Thoracic aorta (tissue), 2 donors: ENCODE measurements at places on chromosomes 7 and 10.

DNA sequence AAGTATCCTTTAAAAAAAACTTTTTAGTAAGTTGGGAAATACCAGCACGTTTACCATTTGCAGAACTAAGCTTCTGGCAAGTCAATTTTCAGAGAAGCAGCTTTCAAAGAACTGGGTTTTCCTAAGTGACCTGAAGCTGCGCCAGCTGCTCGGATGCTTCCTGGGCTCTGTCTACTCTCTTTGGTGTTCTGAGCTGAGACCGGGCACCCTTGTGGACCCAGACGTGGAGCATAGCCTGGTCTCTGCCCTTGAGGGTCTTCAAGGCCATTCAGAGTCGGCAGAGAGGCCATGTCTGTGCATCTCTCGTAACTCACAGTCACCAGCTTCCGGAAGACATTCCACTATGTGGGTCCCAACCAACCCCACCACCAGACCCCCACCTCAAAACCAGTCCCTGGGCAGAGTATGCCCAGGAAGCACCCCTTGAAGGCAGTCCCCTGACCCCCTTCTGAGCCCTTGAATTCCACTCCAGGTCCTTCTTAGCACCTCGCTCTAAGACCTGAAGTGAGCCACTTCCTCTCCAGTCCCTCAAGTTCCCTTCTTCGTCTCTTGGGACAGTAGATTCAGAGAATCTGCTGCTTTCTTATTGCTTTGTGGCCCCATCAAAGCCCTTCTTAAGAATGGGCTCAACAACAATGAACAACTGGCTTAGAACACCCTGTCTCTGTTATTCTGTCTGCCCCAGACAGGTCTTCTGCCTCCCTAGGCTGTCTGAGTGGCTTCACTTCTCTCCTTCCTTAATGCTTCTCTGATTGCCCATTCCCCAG, 8.5 kb downstream of the CALML5 start:
- no peak for DNase-seq

DNA sequence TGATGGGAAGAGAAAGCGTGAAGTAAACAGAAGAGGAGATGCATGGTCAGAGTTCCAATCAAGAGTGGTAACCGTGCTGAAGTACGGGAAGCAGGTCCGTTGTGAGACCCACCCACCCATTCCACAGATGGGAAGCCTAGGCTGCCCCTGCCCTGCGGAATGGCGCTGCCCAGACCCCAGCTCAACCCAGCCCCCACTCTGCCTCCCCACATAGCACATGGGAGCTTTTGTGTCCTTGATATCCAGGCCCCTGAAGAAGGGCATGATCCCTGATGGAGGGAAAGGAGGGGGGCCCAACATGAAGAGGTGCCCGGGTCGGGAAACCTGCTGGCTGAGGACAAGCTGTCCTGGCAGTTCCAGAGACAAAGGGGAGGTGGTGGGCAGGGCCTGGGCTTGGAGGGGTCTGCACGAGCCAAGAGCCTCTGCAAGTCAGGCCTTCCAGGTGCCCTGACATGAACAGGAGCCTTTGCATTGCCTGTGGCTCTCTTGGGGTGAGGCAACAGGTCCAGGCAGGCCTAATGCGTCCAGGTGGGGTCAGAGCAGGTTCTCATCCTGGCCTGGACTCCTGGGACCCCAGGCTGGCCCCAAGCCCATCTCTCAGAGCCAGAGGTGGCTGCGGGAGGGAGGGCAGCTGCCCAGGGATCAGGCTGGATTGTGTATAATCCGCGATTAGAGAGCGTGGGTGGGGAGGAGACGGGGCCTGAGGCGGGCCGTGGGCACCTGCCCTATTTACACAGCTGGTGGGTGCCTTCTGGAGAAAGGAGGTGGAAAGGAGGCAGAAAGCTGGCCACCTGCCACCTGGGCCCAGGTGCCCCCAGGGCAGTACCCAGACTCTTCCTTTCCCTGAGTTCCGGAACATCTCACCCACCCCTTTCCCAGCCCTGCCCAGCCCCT, 23.5 kb downstream of the YKT6 start:
- DNase-seq, result no peak

DNA sequence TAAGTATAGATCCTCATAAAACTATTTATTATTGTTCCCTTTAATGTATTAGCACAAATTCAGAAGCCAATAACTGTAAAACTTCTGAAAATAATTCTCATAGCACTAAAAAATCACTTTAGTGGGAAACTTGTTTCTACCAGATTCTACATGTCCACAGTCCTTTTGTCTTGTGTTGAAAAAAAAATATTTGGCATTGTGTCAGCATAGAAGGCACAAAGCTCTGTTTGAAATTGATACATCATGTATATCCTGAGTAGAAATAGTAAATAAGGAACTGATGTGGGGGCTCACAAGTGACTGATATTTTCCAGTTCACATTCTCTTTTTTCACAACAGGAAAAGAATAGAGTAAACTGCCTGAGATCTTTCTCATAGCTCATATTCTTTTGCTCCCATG, 134.6 kb downstream of the GRM3 start:
- no peak for DNase-seq

DNA sequence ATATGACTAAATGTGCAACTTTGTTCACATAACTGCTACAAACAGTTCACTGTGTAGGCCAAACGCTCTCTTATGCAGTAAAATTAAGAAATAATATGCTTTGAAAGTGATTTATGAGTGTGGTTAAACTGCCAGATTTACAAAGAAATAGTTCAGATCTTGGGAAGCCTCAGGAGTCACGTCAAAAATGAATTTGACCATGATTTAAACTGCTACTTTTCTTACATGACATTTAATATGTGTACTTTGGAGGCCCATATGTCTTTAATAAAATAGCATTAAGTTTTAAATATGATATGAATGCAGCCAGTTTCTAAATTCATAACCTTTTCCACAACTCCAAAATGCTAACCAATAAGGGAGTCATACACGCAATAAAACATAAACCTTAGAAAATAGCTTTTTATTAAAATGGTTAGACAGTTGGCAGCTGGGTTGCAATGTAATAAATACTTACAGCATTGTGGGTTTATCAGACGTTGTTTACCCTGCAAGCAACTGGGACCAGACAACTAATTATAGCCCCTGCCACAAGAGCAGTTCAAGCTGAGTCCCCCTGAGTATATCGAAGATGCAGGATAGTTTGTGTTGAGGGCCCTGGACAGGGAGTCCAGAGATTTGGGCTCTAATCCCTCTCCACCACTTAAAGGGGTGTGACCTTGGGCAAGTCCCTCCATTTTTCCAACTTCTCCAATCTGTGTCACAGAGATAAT, 640.4 kb downstream of the LRMDA start:
- DNase-seq, result no peak

DNA sequence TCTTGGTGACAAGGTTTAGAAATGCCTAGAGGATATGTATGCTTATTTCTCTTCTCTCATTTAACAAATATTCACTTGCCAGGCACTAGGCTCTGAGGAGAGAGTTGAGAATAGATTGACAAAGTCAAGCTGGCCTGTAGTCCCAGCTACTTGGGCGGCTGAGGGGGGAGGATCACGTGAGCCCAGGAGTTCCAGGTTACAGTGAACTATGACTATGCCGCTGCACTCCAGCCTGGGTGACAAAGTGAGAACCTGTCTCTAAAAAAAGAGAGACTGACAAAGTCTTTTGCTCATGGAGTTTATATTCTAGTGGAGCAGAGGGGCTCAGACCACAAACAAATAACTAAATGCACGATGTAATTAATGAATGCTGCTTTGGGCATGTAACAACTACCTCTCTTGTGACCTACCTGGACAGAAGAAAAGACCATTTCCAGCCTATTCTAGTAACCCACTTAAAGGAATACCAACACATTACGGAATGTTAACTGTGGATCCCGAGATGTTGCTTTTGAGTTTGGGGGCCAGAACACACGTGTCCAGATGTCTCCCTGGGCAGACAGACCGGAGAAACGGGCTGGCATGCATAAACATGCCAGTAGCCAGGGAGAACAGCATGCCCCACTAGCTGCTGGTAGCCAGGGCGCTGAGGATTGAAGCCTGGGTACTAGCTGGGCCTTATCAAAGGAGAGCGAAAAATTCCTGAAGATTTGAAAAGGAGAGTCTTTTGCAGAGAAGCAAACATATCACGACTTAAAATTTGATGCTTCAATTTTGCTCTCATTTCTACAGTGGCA, 2.6 kb upstream of the BMPR1A start:
- DNase-seq, result no peak

DNA sequence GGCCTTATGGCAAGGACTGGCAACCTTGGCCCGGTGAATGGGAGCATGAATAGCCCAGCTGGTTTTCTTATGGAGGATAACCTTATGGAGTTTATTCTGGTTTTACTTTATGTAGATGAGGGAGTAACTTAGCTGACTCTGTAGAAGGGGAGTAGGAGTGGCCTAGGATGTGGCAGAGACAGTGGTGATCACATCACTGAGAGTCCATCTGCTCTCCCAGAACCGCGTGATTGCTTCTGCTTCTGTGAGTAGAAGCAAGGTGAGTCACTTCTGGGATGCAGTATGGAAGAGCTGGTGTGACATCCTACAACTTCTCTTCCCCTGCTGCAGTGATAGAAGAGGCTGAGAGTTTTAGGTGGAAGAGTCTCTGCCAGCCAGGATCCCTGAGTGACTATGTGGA, 129.2 kb downstream of the RPS24 start:
- no peak for DNase-seq
